ENCODE measurements at places on chromosomes 5 and 9. TPM values are rescaled to one million over a fixed set of nuclear protein-coding genes. Genes with fewer than 3 reads are reported as not detected.

The HTR1A gene
- not detected for total RNA-seq

The C9orf153 gene
- total RNA-seq, result 0.23 TPM

The ALDH1A1 gene
- 452 TPM for total RNA-seq

The SLCO6A1 gene
- not detected for total RNA-seq

All from mucosa of gallbladder (tissue), 1 donor.